Stimulated activated CD4-positive, alpha-beta T cell treated with anti-CD3 and anti-CD28 coated beads, Interleukin-1b, Interleukin-23, amount 100 ng/mL, for 1 hour (primary cell): ENCODE measurements at places on chromosomes 3 and 15.

GRCh38 chr15:39051626-39052322, 487.2 kb upstream of the RASGRP1 start:
- DNase-seq, result no peak

DNA sequence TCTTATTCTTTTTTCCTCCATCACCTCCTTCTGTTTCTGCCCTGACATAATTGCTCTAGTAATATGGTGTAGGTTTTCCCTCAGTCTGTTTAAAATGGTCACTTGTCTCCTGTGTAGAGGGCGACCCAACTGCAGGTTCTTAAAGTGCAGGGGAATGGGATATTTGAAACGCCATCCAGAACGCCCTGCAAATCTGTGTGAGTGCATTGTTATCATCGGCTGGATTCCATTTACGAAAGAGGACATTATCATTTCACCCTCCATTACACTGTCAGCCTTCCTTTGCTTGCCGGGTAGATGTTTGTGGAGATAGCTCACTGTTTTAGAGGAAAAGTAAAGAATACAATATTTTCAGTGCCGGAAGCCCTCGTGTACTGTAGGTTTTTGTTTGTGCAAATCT, 354.0 kb downstream of the LRTM1 start:
- DNase-seq, result no peak

GRCh38 chr3:128262457-128262856, 109.2 kb downstream of the EEFSEC start:
- no peak for DNase-seq

DNA sequence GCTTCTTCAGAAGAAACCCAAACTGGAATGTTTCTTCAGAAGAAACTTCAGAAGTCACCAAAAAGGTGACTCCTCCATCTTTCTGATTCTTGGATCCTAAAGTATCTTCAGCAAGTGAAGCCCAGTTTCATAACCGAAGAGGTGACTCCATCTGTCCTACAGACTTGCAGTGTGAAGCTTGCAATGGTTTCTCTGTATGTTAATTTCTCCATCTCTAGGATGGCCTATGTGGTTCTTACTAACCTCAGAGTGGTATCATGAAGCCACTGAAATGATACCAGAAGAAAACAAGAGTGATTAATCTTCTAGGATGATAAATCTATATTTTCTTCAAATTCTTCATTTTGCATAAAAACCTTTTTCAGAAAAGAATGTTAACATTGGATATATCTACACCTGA, 495 bp upstream of the AQP9 start:
- no peak for DNase-seq

DNA sequence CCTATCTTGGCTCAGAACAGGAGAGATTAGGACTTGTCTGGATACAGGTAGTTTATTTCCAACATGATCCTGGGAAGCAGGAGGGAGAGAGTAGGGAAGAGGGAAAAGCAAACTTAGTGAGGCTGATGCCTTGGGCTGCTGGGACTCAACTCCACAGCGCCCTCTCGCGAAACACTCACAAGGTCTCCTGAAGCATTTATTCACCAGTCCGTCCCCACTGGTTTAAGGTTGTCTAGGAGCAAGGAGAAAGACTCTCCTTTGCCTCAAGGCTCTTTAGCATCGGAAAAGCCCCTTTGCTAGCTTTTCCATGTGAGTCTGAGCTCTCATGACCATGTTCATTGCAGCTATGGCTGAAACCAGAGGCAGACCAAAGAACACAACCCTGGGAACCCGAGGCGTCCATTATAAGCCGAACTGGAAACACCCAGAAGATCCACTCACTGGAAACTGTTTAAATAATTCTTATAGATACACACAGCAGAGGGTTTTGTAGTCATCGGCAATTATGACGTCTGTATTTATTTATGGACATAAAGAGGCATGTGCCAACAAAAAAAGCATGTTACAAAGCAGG, 244.5 kb downstream of the CD47 start:
- DNase-seq, result no peak
